SIG-M5 (cell line): ENCODE measurements at places on chromosomes 7 and 10.
A peak's percentile ranks its signal among the peaks of the same experiment; 100 is the strongest.

GRCh38 chr7:107726356-107727130, 17.4 kb upstream of the CBLL1 start:
- no peak for DNase-seq

DNA sequence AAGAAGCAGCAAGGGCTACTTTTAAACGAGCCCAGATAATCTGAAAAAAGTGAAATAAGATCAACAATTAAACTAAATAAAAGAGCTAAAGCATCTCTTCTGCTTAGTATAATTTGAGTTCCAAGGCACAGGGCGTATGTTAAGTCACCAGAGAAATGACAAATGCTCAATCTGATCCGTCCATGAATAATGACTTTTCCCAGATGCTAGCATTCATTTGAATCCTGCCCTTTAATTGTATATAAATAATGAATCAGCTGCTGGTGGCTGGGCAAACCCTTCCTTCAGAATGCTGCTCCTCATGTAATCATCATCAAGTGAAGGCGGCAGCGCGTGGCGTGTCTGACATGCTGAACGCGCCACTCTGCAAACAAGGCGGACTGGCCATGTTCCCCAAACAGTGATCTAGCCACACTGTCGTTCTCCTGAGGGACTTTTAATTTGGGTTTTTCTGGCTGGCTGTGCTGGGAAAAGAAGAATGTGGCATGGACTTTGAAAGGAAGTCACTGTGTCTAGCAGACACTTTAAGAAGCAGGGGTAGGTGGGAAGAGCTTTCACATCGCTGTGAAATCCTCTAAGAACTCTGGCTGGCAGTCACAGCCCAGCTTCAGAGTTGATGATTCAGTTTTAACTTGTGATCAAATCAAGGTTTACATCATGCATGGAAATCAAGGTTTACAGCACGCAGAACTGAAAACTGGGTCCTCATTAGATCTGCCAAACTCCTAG, 70.7 kb downstream of the BEND7 start:
- DNase-seq = no peak

DNA sequence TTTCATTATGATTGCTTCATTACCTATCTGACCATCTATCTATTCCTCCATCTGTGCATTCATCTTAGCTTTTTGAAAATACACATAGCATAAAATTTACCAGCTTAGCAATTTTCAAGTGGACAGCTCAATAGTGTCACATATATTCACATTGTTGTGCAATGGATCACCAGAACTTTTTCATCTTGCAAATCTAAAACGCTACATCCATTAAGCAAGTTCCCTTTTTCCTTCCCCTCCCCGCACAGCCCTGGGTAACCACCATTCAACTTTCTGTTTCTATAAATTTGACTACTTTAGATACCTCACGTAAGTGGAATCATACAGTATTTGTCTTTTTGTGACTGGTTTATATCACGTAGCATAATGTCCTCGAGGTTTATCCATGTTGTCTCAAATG, 78.0 kb upstream of the ADRB1 start:
- DNase-seq = peak; percentile 29

GRCh38 chr10:91555455-91555854, 77.4 kb downstream of the PPP1R3C start:
- DNase-seq = no peak

DNA sequence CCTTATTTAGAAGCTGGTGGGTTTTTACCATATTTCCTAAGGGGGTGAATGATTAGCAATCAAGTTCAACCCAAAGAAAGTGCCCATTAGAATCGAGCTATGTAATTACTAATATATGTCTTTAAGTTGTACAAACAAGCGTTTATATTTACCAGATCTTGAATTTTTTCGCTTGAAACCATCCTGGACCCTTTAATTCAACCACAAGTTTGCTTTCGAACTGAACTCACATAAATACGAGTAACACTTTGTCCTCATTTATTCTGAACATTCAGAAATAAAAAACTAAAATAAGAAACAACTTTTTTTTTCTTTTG, 1.5 kb downstream of the SRI start:
- DNase-seq = no peak

GRCh38 chr10:94403380-94404213, 1.3 kb downstream of the TBC1D12 start:
- DNase-seq = peak; percentile 18

GRCh38 chr10:94355841-94356240, 6.9 kb downstream of the NOC3L start:
- no peak for DNase-seq

- no peak for DNase-seq
These were observed 72.0 kb upstream of the CALCR start for GRCh38 chr7:93646538-93646937.

- no peak for DNase-seq
These were observed 94.2 kb downstream of the HTR5A start for GRCh38 chr7:155164316-155164715.

GRCh38 chr10:91034042-91034441, 113.2 kb upstream of the ANKRD1 start:
- no peak for DNase-seq

GRCh38 chr10:67776371-67776770, 61.6 kb downstream of the DNAJC12 start:
- DNase-seq = no peak

GRCh38 chr7:93161181-93161762, 13.1 kb upstream of the SAMD9L start:
- DNase-seq = no peak

DNA sequence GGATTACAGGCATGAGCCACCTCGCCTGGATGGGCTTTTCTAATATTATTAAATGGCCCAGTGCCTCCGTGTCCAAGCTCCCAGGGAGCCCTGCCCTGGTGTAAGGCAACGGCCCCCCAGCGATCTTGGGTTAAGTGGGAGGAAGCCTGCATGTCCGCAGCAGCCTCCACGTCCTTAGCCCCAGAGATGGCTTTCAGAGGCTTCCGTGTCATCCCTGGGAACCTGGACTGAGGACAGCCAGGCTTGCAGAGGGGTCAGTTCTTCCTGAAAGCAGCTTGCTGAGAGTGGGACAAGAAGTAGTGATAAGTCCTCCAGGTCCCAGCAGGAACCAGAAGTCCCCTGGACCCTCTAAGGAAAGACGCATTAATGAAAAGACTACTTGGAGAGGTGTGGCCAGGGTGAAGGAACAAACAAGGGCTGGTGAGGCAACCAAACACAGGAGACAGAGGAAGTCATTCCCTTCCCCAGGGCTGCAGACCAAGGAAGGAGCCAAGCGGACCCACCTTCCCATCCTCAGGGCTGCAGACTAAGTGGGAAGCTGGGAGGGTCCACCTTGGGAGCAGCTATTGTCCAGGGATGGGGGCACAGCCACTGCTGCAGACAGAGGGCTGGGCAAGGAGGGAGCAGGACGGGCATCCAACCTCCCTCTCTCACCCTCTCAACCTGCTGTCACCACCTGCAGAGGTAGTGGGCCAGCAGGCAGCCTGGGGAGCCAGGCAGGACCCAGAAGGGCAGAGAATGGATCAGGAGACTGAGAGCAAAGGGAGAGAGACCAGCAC, 13.0 kb upstream of the INSIG1 start:
- DNase-seq = no peak

GRCh38 chr7:124457841-124458240, 307.8 kb downstream of the GPR37 start:
- no peak for DNase-seq

DNA sequence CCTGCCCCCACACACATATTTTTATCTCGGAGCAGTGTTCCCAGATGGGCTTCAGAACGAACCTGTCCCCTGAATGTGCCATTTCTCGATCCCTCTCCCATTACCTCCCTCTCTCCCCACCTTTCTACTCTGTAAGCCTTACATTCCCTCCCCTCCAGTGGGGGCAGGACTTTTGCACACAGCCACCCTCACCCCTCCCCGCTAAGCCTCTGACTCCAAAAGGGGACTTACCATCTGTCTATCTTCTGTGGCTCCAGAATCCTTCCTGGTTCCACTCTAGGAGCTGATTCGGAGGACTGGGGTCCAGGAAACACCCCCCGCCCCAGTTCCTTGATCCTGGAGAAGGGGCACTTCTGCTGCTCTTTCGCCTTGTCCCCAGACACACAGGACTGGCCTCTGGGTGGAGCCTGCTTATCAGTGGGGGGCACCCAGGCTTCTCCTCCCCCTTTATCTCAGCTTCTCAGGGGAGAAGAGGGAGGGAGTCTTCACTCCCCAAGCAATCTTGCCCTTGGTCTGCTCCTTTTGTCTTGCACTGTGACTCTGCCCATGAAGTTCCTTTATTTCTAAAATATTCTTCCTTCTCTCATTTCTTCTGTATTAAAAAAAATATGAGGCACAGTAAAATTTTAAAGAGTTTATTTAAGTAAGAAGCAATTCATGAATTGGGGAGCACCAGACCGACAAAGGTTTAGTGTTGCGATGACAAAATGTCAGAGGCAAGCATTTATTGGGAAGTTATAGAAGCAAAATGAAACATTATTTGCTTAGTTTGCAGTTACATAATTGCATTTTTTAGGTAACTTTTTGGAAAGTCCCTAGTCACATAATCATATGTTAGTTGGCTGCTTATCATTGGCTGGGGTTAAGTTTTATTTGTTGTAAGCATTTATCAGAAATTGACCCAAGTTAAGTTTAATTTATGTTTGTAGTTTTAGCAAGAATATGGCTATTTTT, at the start of gene KEL:
KEL (minus strand) TSS at position 391 of the 954 bp plus-strand sequence; CDS start at position 234, 157 bp downstream.
- no peak for DNase-seq

GRCh38 chr10:132463333-132464255, 66.6 kb downstream of the PWWP2B start:
- DNase-seq = no peak

DNA sequence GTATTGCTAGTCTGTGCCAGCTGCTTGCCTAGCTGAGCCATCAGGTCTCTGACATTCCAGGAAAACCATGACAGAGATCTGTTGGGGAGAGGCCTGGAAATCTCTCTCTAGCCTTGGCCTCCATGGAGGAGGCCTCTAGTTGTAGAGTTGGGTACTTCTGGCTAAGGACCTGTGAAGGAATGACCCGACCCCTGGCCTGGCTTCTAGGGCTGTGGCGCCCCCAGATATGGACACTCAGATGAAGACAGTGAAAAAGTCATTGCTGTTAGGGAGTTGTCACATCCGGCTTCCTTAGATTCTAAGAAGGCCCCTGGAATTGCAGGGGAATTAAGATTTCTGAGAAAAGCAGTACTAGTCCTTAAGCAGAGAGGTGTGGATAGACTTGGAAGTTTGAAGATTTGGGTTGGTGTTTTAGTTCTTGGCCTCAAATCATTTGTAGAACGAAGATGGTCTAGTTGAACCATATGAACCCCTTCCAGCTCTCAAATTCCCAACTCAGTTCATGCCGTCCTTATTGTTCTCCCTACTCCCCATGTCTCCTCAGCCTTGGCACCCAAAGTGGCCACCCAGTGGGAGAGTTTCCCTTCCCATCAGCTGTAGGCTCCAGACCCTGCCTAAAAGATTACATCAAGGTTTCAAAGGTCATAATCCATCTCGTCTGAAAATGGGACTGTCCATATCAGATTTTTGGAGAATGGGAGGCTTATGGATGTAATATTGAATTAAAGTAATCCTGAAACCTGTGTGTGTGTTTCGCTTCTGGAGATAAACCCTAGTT, 7.0 kb downstream of the HHEX start:
- DNase-seq = no peak

- no peak for DNase-seq
These were observed 31.8 kb upstream of the TMEM273 start for GRCh38 chr10:49220031-49220430.

- DNase-seq = no peak
These were observed 120.1 kb downstream of the JAZF1 start for GRCh38 chr7:28060371-28060950.

GRCh38 chr10:100175875-100176274, 10.0 kb downstream of the ERLIN1 start:
- no peak for DNase-seq
